Stimulated activated CD4-positive, alpha-beta T cell treated with anti-CD3 and anti-CD28 coated beads, Interleukin-2, amount 100 ng/mL, for 24 hours (primary cell): ENCODE measurements at places on chromosomes 6 and 20.
A peak's percentile ranks its signal among the peaks of the same experiment; 100 is the strongest.

DNA sequence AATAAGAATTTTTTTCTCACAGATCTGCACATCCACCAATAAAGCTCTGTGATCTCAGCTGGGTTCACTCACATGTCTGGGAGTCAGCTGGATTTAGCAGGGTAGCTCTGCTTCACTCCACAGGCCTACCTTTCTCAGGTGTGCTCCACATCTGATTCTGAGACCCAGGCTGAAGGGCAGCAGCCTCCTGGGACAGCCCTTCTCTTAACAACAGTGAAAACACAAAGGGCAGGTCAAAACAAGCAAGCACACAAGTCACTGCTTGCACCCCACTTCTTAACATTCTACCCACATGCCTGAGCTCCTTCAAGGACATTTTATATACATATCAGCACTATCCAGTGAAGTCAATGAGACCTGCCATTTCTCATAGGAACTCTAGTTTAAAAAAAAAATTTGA, 96.0 kb upstream of the MAP3K4 start:
- DNase-seq = no peak

GRCh38 chr20:60459212-60459611, 501.0 kb downstream of the CDH26 start:
- no peak for DNase-seq

DNA sequence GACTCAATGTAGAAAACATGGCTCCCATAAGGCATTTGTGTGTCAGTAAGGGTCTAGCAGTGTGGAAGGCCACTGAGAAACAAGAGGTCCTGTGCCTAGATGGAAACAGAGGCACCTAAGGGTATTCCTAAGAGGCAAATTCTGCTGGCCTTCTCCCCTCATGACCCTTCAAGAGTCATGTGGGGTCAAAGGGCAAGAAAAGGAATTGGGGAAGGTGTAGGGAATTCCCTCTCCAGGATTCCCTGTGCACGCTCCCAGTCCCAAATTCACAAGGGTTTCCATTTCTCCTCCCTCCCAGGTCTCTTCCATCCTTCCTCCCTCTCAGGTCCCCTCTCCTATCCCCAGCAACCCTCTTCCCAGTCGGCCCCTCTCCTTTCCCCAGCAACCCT, 568 bp downstream of the AGPAT1 start:
- no peak for DNase-seq

- peak; percentile 29 for DNase-seq
Measured at GRCh38 chr20:37347891-37348791, 2.2 kb downstream of the SRC start.

GRCh38 chr20:2759603-2760296, 40.7 kb downstream of the CPXM1 start:
- DNase-seq = no peak

- DNase-seq = no peak
Measured at GRCh38 chr6:20693466-20694063, 159.3 kb downstream of the CDKAL1 start.

- no peak for DNase-seq
Measured at GRCh38 chr6:143339223-143339622, 111.3 kb downstream of the ADAT2 start.

- DNase-seq = no peak
Measured at GRCh38 chr6:108163267-108163643, 2.6 kb upstream of the NR2E1 start.

- no peak for DNase-seq
Measured at GRCh38 chr6:42966571-42966970, 6.0 kb downstream of the GNMT start.

DNA sequence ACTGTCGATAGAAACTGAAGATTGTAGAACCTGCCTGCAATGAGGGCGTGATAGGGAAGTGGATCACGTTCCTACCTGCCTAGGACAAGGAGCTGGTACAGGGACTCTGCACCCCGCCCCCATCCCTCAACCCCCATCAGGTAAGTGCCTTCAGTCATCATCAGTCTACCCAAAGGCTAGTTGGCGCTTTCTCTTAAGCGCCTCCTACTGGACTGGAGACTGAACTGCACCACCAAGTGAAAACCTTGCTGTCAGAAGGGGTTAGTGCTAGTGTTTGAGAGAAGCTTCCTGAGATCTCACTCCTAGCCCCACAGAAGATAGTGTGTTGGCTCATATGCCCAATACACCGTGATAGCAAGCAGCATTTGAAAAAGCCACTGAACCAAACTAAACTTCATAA, 706.5 kb upstream of the MAN1A1 start:
- no peak for DNase-seq

GRCh38 chr20:19565736-19566135, 192.3 kb upstream of the RIN2 start:
- no peak for DNase-seq

- no peak for DNase-seq
Measured at GRCh38 chr6:116444092-116444491, 17.1 kb upstream of the CALHM6 start.

DNA sequence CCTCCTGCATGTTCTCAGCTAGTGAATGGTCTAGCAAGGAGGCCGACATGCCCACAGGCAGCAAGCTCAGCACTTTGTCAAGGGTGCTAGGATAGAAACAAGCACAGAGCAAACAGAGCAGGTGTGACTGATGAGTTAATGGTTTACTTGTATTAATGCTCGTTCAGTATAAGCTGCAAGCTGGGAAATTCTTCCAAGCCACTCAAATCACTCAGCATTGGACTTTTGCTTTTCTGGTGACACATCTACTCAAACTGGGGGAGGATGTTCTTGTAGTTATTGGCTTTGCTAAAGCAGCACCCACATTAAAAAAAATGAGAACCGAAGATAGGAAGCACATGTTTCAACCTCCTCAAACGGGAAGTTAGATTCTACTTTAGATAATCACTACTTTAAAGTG, 43.1 kb upstream of the NEDD9 start:
- peak; percentile 33 for DNase-seq

GRCh38 chr20:58900397-58900796, 47.9 kb downstream of the GNAS start:
- DNase-seq = no peak

GRCh38 chr20:33551778-33552177, 61.9 kb downstream of the CBFA2T2 start:
- DNase-seq = no peak

DNA sequence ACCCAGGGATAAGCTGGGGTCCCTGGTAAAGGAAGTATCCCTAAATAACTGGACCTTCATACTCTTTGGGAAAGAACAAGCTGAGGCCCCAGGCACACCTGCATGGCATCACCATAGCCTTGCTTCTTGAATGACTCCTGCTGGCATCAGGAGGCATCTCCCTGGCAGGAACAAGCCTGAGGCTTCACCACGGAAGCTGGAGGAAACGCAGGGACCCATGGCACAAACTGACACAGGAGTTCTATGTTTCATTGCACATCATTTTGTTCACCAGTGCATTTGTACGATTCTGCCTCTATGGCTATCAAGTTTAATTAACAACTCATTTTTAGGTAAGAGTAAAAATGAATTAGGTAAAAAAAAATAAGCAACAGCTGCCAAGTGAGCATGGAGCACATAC, 619 bp upstream of the PDE7B start:
- DNase-seq = no peak
